ENCODE measurements at places on chromosomes 1 and 21.

DNA sequence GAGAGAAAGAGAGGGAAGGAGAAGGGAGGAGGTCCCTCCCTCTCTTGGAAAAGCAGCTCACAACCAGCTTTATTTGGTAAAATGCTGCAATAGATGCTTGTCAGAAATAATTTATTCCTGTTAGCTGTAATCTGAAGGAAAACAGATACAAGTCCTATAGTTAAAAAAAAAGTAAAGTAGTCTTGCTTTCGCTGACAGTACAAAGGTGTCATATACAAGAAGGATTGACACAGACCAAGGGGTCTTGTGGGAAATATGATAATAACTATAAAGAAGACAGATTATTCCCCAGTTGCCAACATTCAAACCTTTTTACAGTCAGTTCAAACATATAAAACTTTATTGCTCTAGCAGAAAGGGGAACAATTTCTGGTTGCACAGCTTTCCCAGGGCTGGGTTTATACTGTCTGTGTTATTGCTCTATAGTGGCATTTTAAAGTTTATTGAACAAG is 145.0 kb downstream of the PBX1 start:
- DNase-seq, result no peak

DNA sequence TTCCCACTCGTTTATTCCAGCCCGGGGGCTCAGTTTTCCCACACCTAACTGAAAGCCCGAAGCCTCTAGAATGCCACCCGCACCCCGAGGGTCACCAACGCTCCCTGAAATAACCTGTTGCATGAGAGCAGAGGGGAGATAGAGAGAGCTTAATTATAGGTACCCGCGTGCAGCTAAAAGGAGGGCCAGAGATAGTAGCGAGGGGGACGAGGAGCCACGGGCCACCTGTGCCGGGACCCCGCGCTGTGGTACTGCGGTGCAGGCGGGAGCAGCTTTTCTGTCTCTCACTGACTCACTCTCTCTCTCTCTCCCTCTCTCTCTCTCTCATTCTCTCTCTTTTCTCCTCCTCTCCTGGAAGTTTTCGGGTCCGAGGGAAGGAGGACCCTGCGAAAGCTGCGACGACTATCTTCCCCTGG is 716 bp downstream of the OLIG2 start:
- DNase-seq, result no peak

- DNase-seq, result no peak
Measured at GRCh38 chr21:45421071-45421845, 16.3 kb downstream of the COL18A1 start.

DNA sequence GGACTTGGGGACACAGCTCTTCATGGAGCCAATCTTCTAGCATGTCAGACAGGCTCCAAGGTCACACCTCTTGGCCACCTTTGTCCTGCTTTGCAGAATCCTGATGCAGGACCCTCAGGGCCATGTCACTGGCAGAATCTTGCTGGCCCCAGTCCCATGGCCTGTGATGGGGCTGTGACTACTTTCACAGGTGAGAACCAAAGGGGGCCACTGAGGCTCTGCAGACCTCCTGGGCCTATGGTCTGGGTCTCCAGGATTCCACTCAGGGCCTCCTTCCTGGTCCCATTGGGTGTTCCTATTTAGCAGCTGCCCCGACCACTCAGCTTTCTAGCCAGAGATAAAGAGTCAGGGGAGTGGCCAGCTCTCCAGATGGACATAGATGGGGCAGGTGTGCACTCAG is 238.7 kb downstream of the MATN1 start:
- DNase-seq, result no peak

DNA sequence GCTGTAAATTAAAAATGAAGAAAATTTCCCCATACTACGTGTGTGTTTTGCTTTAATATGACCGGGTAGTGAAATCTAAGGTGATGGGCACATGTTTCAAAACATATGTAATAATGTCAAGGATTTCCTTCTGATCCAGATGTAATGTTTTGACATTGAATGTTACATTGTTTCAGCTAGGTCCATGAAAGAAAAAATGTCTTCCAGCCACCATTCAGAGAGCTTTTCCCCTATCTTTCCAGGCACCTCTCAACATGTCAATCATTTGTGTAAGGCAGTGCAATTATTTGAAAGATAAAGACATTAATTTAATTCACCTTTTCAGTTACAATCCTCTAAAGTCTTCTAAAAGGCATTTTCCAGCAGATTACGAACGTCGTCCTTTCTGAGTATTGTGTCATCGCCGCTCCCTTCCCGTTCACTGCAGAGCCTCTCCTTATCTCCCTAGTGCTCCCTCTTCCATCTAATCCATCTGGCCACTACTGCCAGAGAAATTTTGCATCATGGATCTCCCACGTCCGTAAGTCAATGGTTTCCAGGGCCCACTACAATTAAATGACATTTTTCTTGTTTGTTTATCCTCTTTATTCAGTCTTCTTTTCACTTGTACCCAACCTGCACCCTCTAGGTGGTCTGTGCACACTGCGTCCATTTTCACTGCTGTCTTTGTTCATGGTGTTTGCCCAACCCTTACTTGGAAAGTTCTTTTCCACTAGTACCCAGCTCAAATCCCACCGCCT is 1.3 kb upstream of the VAMP3 start:
- DNase-seq, result no peak

- no peak for DNase-seq
Measured at GRCh38 chr21:42453986-42454570, 41.9 kb downstream of the RSPH1 start.

DNA sequence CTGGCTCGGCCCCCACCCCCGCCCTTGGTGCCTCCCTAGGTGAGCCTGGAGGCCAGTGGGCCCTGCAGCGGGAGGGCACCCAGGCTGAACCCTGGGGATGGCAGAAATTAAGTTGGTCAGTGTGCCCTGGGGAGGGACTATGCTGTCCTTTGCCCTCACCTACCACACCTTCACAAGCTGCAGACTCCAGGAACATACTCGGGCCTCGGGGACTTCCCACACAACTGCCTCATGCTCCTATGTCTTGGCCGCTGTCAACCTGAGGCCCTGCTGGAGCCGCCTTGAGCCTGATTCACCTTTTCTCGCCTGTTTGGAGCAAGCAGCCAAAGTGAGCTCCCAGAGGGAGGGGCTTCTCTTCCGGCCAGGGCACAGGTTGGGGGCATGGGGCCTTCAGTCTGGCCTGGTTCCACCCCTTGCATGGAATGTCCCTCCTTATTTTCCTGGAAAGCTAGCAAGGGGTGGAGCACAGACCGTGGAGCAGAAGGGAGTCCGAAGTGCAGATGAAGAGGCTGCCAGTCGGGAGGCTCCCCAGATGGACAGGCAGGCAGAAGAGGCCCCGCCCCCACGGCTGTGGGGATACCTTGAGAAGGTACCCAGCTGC is 24.7 kb downstream of the KNCN start:
- DNase-seq, result no peak

GRCh38 chr1:167792188-167792565 is 70.4 kb downstream of the MPZL1 start:
- DNase-seq, result no peak

DNA sequence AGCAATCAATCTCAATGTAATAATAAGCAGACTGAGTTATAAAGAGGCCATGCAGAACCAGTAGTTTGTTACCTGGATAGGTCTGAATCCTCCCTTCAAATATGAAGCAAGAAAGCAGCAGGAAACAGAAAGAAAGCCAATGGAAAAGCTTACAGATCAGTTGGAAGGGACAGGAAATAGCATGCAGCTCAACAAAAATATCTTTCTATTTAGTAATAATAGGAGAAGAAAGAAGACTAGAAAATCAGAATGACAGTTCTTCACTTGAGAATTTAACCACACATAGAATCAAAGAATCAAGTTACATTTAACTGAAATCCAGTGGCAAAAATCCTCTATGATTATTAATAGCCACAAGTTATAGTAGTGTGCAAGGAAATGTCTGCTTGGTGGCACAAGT is 194.4 kb downstream of the EIF4G3 start:
- DNase-seq, result no peak

- DNase-seq, result no peak
Measured at GRCh38 chr1:236760480-236760879, 34.6 kb upstream of the MTR start.

- DNase-seq, result no peak
Measured at GRCh38 chr1:164622068-164622845, 63.3 kb downstream of the PBX1 start.

GRCh38 chr1:47901001-47901575 is 96.1 kb downstream of the TRABD2B start:
- DNase-seq, result no peak

- DNase-seq, result no peak
Measured at GRCh38 chr1:169892927-169893644, 610 bp downstream of the SCYL3 start.

DNA sequence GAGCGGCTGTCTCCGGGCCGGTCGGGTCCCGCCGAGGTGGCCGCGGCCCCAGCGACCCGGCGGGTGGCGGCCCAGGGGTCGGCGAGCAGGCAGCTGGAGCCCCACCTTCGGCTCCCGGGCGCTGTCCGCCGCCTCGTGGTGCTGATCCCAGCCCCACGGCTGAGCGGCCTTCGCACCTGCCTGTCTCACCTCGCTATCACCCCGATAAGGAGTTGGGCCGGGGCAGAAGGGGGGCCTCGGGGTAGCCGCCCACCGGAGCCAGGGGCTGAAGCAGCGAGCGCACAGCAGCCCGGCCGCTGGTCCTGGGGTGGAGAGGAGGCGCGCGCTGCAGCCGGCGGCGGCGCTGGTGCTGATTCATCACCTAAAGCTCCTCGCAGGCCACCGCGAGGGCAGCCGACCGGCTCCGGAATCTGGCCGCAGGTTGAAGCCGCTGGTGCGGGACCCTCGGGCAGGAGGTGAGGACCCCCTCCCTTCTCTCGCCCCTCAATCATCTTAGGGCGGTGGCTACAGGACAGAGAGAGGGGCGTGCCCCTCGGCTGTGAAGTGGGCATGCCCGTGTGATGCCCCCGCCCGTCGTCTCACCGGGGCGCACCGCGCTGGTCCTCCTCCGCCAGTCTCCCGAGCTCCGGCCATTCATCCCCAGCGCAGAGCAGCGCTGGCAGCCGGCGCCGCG is 575 bp downstream of the TRIM67 start:
- DNase-seq, result no peak

DNA sequence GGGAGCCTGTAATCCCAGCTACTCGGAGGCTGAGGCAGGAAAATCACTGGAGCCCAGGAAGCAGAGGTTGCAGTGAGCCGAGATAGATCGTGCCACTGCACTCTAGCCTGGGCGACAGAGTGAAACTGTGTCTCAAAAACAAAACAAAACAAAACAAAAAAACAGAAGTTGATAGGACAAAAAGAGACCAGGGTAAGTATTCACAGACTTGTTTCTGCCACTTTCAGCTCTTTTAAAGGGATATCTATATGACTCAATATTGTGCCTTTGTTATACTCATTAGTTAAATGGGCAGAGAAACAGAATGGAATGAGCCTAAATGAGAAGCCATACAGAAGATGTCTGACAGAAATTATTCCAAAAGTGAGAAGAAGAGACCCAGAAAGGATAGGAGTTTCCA is 23.1 kb upstream of the ABL2 start:
- DNase-seq, result no peak

- no peak for DNase-seq
Measured at GRCh38 chr1:70083519-70083918, 121.9 kb downstream of the LRRC40 start.

DNA sequence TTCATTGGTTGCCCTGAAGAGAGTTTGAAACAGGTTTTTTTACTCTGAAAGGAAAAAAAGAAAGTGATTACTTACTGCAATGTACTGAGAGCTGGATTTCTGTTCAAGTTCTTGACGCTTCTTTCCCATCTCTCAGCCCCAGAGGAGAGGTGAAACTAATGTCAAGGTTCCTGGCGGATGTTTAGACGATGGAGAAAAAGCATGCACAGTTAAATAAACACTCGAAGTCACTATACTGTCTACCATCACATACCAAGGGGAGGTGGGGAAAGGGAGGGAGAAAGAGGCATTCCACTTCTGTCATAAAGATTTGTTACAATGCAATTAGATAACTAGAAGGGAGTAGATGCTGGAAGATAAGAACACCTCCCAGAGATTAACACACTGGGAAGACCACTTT is 177.0 kb upstream of the TNR start:
- DNase-seq, result no peak

- no peak for DNase-seq
Measured at GRCh38 chr1:25758466-25759070, 41.4 kb upstream of the SELENON start.

GRCh38 chr1:226653311-226653921 is 85.7 kb downstream of the ITPKB start:
- DNase-seq, result peak; percentile 42

DNA sequence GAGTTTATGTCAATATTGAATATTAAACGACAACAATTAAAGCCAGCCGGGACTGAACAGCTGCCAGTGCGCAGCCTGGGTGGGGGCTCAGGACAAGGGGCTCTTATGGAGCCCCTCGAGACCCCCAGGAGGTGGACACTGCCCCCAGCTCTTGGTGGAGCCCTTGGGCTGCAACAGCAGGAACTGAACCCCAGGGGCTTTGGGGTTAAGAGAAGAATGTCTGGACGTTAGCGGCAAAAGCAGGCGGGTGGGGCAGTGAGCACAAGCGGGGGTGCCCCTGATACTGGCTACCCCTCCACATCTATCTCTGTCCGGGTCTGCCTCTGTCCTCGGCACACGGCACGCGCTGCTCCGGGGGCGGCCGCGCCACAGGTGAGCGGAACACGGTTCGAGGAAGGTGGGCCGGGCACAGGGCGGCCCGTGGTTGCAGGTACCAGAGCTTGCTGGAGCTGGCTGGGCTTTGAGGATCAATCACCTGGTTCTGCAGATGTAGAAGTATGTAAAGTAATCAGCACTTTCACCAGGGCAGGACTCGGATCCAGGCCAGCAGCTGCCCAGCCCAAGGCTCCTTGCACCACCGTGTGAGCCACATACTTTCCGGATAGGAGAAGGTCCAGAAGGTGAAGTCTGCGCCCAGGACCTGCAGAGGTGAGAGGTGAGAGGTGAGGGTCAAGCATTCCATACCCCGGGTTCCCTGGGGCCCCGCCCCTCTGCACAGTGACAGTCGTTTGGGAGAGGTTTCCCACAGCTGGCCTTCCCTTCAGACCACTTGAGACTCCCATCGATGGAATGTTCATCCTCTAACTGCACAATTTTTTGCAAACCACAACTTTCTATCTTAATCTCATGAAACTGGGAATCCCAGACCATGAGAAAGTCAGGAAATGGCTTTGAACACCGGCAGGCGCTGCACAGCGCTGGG is 12.4 kb upstream of the POFUT2 start:
- no peak for DNase-seq

GRCh38 chr1:211973541-211973940 is 61.8 kb downstream of the INTS7 start:
- DNase-seq, result no peak

DNA sequence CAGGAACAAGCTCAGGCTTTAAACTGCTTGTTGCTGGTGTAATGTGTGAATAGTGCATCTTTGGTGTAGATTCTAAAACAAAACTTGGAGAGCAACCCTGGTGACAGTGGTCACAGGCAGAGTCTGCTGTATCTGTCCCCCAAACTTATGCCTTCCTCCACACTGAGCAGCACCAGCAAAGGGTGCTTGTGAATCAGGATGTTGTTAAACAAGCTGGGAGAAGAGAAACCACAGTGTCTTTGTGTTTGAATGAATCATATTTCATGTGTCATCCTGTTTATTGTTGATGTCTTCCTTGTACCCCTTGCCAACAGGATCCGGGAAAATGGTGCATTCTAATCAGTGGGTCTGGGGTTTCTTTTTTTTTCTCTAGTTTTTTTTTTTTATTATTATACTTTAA is 91.9 kb upstream of the COG2 start:
- DNase-seq, result no peak

GRCh38 chr1:61141288-61142042 is 59.1 kb downstream of the NFIA start:
- DNase-seq, result no peak

GRCh38 chr1:202888221-202888530 is 773 bp downstream of the RABIF start:
- DNase-seq, result no peak

- DNase-seq, result no peak
Measured at GRCh38 chr1:188386161-188386560, 1557.4 kb downstream of the PLA2G4A start.
